ENCODE measurements at places on chromosomes 3 and 15.

DNA sequence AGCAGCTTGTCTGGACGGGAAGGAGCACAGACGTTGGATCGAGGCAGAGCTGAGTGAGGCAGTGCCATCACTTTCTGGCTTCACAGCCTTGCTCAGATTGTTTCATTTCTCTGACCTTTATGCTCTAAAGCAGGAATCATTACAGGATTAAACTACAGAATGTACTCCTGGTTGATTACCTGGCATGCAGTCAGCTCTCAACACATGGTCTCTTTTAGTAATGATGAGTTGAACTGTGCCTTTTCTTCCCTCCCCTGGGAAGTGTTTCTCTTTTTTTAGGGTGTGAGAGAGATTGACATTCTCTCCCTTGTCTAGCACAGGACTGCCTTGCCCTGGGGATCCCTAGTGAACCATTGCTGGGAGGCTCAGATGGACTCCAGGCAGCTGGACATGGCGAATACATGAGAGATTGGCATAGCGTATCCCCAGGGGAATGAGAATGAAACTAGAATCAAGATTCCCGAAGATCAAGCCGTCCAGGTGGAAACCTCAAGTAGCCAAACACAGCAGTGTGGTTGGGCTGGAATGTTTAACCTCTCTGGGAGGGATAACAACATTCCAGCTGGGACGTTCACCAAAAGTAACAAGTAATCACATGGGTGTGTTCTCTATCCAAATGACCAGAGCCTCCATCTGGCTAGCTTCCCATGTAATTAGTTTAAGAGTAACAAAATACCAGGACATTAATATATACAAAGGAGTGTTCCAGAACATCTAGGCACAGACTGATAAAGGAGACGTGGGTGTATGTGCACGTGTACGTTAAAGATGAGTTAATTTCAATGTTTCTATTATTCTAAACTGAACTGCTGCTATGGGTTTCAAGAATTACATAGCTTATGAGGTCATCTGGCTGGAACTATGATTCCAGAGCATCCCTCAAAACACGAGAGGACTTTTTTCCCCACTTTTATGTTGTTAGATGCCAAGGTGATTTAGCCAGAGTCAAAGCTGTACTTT is 118.6 kb upstream of the NR2E3 start:
- DNase-seq = no peak

- no peak for DNase-seq
Observed at GRCh38 chr3:135905058-135905724, 60.3 kb upstream of the PPP2R3A start.

DNA sequence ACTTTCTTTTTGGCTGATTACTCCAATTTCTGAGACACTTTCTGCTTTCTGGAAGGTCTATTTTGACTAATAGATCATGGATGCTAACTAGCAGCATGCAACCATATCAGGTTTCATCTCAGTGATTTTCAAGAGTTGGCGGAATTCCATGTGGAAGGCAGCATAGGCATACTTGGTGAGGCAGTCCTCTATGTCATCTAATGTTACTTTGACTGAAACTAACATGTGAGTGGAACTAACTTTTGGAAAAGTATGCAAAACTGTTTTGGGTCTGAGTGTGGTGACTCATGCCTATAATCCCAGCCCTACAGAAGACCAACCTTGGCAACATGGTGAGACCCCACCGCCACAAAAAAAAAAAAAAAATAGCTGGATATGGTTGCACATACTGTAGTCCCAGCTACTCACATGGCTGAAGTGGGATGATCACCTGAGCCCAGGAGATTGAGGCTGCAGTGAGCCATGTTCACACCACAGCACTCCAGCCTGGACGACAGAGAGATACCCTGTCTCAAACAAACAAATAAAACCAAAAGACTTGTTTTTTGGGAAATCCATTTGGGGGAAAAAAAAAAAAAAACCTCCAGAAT is 1033.7 kb downstream of the ROBO1 start:
- no peak for DNase-seq

DNA sequence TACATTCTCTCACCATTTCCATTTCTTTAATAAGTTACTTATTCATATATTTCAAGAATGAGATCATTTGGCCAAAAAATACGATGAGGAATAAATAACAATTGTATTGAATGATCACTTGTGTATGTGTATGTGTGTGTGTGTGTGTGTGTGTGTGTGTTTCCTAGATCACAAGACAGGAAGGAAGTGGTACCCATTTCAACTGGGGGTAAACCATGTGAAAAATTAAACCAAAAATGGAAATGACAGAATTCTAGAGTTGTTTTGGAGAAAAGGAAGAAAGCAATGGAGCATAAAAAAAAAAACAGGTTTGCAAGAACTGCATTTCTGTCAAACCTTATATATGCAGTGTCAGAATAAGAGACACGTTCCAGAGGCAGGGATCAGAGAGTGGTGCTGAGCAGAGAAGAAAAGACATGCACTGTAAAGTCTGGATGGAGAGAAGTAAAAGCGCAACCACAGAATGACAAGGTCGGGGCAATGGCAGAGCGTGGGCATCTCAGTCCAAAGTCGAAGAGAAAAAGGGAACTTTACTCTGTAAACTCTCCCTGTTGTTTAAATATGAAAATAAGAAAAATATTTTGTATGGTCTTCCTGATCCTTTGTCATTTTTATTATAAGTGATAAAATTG is 75.5 kb downstream of the PEX5L start:
- no peak for DNase-seq

GRCh38 chr3:14590569-14590968 is 50.4 kb upstream of the GRIP2 start:
- DNase-seq = no peak

- no peak for DNase-seq
Observed at GRCh38 chr3:129116482-129116946, 5.1 kb downstream of the RAB43 start.

- DNase-seq = peak; percentile 11
Observed at GRCh38 chr3:17894434-17895060, 152.1 kb upstream of the TBC1D5 start.

GRCh38 chr15:37446921-37447320 is 346.6 kb upstream of the MEIS2 start:
- no peak for DNase-seq

DNA sequence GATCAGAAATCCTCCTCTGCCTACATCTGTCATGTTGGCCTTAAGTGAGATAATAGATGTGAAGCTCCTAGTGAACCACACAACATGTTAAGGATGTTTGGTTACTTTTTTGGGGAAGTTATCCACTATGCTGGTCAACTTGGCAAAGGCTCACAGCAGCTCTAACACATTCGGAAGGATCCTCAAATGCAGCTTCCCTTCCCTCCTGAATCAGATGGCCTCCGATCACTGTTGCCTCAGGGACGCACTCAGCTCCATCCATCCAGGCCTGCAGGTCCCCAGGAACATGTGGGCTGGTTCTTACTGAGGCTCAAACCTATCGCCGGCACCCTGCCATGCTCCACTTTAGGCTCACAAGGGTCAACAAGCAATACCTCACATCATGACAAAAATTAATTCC is 67.9 kb downstream of the CORO2B start:
- peak; percentile 48 for DNase-seq

- no peak for DNase-seq
Observed at GRCh38 chr3:52532838-52533622, 627 bp downstream of the NT5DC2 start.

- DNase-seq = no peak
Observed at GRCh38 chr15:28930476-28931291, 44.9 kb downstream of the APBA2 start.

GRCh38 chr3:116254541-116254940 is 190.7 kb downstream of the LSAMP start:
- no peak for DNase-seq

GRCh38 chr3:156059950-156060501 is 60.4 kb upstream of the KCNAB1 start:
- no peak for DNase-seq

DNA sequence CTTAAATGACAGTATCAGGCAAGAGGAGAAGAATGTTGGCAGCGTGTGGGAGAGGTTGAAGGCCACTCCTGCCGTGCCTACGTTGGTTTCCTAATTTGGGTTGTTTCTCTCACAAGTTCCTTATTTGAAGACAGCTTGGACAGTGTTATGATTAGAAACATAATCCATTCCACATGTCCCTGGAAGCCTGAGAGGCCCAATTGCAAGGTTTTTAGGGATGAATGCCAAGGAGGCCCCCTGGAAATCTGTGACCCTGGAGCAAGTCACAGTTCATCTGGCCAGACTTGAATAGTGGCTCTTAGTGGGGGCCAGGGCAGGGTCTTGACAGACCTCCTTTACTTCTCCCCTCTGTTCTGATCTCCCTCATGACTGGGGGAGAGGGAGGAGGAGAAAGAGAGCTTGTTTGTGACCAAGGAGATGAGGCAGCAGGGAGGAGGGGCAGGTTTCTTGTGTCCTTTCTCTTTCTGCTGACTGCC is 584.4 kb upstream of the TBL1XR1 start:
- peak; percentile 26 for DNase-seq

DNA sequence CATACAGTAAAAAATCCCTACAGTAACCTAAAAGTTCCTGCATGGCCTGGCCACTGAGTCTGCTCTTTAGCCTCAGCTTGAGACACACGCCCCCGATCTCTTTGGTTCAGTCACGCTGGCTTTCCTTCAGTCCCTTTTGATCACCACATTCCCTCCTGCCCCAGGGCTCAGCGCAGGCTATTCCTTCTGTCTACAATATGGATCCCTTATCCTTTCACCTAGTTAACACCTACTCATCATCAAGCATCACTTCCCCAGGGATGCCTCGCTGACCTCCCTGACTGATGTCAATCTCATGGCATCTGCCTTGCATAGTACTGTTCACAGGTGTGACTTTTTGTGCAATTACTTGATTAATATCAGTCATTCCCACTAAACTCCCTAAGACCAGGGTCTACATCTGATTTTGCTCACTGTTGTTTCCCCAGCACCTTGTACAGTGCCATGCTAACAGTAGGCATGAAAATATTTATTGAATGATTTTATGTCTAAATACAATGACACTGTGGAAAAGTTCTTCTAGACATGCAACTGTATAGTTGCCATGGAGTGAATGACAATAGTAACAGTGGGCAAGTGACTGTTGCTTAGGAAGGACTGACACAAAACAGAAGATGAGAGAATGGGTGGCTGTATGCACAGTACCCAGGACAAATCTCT is at the start of gene SNTN:
Gene SNTN, plus strand, starts transcription at position 610 of the 660 bp plus-strand sequence. Its CDS starts 13 bp downstream, at position 623.
- DNase-seq = no peak

- no peak for DNase-seq
Observed at GRCh38 chr3:158882445-158882844, 80.6 kb downstream of the MFSD1 start.

GRCh38 chr3:48119505-48120193 is 68.6 kb downstream of the CDC25A start:
- no peak for DNase-seq

DNA sequence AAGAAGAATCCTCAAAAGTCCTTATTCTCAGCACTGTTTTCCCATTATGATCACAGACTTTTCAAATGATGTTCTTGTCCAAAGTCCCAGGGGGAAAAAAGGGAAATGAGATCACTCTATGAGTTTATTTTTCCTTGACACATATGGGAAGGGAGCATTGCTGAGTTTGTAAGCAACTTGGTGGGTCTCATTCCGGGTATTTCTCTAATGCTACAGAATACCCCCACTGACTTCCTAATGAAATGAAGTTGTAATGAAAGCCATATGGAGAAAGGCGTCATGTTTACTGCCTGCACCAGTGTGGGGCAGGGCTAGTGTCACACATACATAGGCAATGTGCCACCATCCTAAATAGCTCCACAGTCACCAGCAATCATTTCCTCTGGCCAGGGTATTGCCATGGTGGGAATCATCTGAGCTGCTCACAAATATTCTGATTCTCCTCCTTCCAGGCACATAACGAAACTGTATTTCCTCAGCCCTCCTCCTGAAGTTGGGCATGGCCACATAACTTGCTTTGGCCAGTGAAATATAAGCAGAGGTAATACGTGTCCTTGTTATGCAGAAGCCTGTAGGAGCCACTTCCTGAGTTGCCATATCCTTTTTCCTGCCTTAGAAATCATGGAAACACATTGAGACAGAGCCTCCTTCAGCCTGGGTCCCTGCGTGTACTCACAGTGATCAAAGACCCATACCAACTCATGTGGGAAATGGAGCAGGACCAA is 41.0 kb upstream of the C15orf61 start:
- DNase-seq = no peak

DNA sequence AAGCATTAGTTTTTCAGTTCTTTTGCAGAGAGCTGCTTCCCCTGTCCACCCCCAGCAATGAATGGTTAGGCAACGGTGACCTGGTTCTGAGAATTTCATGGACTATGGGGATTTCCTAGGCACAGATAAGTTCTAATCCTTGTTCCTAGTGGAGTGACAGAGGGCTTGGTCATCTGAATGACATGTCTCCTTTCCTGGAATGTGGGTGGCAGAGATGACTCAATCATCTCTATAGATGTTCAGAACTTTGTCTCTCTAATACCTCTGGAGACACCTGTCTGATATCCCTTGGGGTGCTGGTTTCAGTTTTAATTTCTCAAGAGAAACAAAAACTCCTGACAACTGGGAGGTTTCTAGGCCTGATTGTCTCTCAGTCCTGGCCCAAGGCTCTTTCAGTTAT is 10.4 kb downstream of the PLA2G4E start:
- no peak for DNase-seq

- DNase-seq = no peak
Observed at GRCh38 chr3:67329358-67329757, 325.1 kb downstream of the SUCLG2 start.

DNA sequence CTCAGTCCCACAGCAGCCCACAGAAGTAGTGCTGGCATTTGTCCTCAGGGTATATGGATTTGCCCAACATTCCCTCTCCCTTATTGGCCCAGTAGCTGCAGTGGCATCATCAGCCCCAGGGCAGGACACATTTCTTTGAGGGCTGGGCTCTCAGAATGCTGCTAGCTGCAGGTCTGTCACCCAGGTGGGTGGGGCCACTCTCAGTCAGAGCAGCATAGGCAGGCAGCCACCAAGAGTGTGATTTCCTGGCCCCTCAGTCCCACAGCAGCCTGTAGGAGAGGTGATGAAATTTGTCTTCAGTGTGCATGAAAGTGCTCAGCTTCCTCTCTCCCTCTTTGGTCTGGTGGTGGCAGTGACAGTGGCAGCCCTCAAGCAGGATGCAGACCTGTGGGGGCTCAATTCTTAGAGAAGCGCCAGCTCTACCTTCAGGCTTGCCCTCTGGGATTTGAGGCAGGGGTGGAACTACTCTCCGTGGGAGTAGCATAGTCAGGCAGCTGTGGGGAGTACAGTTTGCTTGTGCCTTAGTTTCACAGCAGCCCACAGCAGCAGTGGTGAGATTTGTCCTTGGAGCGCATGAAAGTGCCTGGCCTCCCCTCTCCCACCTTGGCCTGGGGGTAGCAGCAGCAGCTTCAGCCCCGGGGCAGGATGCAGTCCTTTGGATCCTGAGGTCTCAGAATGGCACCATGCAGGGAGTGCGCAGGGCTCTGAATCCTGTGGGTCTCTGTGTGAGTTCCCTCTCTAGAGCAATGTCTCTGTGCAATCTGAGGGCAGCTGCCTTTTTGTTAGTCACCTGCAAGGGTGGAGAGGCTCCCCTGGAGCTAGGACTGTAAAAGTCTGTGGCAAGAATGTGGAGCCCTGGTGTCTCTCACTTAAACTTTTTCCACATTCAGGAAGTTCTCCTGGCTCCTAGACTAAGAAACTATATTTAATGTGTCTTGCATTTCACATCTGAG is 1229.1 kb downstream of the ROBO2 start:
- DNase-seq = no peak

All from G401 (cell line).